ENCODE measurements at places on chromosomes 12 and 14.

GRCh38 chr14:21185491-21185890 is 29.6 kb upstream of the OR5AU1 start:
- no peak for DNase-seq

DNA sequence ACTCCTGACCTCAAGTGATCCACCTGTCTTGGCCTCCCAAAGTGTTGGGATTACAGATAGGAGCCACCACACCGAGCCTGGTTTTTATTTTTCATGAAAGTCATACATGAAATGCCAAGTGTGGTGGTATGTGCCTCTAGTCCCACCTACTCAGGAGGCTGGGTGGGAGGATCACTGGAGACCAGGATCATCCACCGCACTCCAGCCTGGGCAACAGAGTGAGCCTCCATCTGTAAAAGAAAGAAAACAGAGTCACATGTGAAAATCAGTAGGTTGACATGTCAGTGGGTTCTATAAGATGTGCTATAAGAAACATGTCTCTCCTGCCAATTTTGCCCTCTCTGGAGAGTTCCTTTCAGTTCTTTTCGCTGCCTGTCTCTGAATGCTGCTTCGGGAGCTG is 28.2 kb downstream of the ANKRD9 start:
- DNase-seq: no peak

DNA sequence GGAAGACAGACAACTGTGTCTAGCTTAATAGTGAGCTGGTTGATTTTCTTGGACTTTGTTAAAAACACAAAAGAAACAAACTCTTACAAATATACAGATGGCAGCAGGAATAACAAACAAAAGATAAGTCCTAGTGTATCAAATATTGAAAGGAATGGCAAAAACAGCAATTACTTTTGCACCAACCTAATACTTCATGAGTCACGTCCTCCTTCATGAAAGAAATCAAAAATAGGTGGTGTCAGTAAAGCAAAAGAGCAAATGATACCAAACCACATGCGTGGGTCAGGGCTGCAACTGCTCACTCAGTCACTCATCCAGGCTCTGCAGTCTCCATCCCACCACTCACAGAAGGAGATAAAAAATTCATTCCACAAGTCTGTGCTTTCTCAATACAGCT is 11.8 kb downstream of the ATG14 start:
- DNase-seq: no peak

DNA sequence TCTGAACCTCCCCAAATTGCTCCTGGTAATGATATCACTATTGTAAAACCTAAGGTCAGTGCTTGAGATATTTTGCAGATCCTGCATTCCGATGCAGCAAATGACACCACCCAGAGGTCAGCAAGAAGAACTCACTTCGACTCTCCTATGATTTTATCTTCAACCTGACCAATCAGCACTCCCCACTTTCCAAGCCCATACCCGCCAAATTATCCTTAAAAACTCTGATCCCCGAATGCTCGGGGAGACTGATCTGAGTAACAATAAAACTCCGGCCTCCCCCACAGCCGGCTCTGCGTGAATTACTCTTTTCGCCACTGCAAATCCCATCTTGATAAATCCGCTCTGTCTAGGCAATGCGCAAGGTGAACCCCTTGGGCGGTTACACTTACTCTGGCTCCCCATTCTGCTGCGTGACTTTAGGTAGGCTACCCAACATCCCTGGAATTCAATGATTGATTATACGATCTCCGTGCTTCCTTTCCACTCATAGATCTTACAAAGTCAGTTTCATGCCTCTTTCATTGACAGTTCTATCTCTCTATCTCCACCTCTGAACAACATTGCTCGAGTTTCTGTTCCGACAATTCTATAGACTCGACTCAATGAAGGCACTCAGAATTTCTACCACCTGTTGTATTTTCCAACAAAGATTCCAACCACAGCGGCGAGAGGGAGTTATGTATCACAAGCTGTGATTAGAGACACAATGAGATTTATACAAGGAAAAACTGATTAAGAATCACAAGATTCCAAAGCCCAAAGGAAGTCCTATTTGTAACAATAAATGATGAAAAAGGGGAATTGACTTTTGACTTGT is 939 bp downstream of the NPC2 start:
- DNase-seq: no peak

- no peak for DNase-seq
These were observed 4.8 kb downstream of the ITGA7 start for GRCh38 chr12:55702861-55703260.

GRCh38 chr14:64654246-64654900 is 49.9 kb upstream of the PLEKHG3 start:
- no peak for DNase-seq

GRCh38 chr14:90490720-90491050 is 93.9 kb downstream of the CALM1 start:
- DNase-seq: no peak

DNA sequence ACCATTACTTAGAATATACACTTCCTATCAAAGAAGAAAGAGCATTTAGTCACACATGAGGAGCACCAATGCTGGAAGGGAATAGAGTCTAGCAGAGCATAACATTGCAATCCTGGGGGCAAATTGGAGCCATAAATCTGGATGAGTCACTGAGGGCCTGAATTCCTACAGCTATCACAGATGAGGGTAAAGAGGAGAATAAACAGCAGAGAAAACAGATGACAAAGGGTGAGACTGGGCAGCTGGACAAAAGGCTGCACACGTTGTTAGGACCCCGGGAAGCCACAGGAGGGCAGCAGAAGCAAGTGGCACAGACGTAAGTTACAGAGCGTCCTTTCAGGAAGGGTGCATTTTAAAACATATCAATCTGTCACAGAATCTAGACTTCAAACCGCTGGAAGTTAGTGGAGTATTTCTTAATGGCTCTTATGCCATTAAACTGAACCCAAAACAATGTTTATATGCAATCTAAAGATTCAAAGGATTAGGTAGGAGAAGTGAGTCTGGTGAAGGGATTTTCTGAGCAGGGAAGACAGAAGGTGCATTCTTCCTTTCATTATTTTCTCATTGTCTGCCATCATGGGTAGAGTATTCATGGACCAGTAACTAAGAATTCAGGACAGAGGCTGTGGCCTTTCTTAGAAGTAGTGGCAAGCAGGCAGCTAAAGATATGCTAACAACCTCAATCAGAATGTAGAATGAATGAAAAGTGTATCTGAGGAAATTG is 159.8 kb upstream of the DAAM1 start:
- peak; percentile 14 for DNase-seq

DNA sequence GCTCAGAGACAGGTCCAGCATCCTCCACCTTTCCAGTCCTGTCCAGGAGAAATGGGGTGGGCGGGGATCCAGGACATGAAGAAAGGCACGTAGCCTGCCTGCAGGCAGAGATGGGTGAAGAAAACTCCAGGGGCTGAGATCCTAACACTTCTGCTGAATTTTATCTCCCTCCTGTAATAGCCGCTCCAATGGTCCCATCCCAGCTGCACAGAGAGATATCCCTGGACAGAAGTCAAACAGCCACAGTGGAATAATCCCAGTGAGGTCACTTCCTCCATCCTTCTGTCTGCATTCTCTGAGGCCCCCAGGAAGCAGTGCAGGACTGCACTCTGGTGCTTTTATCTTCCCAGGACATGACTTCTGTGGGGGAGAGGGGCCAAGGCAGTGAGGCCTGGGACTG is 26.3 kb downstream of the KRT18 start:
- no peak for DNase-seq

DNA sequence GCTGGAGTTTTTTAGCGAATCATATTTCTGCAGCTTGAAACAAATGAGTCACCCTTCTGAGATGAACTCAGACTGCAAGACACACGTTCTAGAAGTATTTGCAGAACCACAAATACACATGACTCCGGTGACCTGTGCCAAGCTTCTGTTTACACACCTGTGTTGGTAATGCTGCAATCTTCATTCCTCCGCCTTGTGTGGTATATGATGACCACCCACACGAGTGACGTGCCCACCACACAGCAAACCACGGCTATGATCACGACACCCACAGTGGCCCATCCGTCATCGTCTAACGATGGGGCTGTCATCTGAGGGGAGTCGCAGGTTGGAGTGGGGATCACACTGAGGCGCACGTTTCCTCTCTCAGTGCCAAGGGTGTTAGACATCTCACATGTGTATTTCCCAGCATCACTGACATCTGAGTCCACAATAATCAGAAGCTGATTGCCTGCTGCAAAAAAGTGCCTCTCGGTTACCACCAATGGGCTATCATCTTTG is 43.0 kb downstream of the LRIG3 start:
- no peak for DNase-seq

GRCh38 chr12:120750806-120751205 is 25.2 kb downstream of the ACADS start:
- no peak for DNase-seq

- DNase-seq: no peak
These were observed 14.1 kb downstream of the PRKAB1 start for GRCh38 chr12:119681728-119682638.

GRCh38 chr12:49966511-49967041 is 4.9 kb downstream of the AQP5 start:
- DNase-seq: no peak

Measured in naive thymus-derived CD4-positive, alpha-beta T cell (primary cell).